ENCODE measurements at places on chromosomes 5 and 9.

- no peak for DNase-seq
Observed at GRCh38 chr5:140000332-140000731, 42.8 kb downstream of the NRG2 start.

DNA sequence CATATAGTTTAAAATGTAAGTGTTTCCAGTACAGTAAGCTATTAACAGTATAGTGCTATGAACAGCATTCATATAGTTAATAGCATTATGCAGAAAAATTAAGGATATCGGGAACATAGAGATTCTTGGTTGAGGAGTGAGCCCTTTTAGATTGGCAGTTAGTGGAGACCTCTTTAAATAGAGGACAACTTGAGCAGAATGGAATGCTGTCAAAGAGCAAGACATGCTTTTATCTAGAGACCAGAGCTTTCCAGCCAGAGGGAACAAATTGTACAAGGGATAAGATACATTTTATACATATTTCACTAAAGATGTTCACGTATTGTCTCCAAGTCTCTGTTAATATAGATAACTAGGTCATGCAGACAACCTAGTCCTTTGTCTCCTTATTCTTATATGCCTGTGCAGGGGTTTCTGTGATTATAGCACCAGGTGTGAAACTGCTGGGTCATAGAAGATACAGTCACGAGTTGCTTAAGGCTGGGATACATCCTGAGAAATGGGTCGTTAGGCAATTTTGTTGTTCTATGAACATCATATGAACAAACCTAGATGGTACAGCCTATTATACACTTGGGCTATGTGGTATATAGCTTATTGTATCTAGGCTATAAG lies 6.0 kb downstream of the IPO11 start:
- DNase-seq: no peak

- no peak for DNase-seq
Observed at GRCh38 chr5:134246771-134247427, 21.0 kb upstream of the PPP2CA start.

- DNase-seq: no peak
Observed at GRCh38 chr5:147673266-147673665, 109.3 kb downstream of the JAKMIP2 start.

DNA sequence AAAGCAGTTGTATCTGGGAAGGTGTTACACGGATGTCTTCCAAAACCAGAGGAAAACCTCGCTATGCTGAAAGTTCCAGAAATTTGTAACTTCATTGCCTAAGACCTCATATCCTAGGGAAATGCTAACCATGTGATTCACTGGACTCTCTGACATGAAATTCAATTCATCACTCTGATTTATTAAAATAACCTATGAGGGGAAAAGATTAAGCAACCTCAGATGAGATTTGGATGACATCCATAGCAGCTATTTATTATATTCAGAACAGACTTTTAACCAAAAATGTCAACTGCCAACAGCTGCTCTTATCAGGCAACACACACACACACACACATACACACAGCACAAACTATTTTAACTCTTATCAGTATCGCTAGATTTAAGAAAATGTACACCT lies 1006.4 kb upstream of the CTNND2 start:
- DNase-seq: no peak

GRCh38 chr5:92519811-92520632 lies 1061.0 kb downstream of the NR2F1-AS1 start:
- DNase-seq: no peak
